Effector CD4-positive, alpha-beta T cell (primary cell): ENCODE measurements at places on chromosomes 16 and 17.

DNA sequence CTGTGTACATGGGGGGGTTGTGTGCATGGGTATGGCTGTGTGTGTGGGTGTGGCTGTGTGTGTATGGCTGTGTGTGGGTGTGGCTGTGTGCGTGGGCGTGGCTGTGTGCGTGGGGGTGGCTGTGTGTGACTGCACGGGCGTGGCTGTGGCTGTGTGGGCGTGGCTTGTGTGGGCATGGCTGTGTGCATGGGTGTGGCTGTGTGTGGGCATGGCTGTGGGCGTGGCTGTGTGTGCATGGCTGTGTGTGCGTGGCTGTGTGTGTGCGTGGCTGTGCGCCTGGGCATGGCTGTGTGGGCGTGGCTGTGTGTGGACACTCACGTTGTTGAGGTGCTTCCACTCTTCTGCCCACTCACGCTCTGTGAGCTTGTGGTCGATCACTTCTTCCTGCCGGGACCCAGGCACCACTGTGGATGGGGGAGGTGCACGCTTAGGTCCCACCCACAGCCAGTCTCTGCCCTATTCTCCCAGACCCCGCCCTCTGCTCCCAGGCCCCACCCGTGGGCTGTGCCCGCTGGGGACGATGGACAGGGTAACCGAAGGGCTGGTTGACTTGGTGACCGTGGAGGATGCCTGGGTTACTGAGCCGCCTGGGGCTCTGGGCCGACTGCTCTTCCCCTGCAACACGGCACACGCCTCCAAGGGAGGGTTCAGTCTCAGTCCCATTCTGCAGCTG lies 16.0 kb upstream of the PABPN1L start:
- no peak for DNase-seq

- no peak for DNase-seq
Measured at GRCh38 chr16:75326333-75326732, 74.9 kb upstream of the BCAR1 start.

GRCh38 chr16:471353-472198 lies 46.1 kb downstream of the RAB11FIP3 start:
- DNase-seq, result no peak

- no peak for DNase-seq
Measured at GRCh38 chr17:7222972-7223292, 3.2 kb downstream of the ACADVL start.

GRCh38 chr17:61459939-61460718 lies 7.9 kb downstream of the TBX4 start:
- DNase-seq, result no peak

DNA sequence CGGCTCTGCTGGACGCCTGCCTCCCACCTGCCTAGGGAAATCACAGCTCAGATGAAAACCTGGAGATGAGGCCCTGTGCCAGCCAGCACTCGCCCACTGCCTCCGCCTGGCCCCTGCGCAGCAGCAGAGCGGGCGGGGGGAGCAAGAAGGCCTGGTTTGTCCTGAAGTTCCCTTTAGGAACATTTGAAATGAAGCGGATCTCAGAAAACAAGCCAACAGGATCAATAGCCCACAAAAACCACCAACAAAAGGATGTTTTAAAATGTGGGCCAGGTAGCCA lies 48.0 kb downstream of the RBFOX3 start:
- DNase-seq, result no peak

DNA sequence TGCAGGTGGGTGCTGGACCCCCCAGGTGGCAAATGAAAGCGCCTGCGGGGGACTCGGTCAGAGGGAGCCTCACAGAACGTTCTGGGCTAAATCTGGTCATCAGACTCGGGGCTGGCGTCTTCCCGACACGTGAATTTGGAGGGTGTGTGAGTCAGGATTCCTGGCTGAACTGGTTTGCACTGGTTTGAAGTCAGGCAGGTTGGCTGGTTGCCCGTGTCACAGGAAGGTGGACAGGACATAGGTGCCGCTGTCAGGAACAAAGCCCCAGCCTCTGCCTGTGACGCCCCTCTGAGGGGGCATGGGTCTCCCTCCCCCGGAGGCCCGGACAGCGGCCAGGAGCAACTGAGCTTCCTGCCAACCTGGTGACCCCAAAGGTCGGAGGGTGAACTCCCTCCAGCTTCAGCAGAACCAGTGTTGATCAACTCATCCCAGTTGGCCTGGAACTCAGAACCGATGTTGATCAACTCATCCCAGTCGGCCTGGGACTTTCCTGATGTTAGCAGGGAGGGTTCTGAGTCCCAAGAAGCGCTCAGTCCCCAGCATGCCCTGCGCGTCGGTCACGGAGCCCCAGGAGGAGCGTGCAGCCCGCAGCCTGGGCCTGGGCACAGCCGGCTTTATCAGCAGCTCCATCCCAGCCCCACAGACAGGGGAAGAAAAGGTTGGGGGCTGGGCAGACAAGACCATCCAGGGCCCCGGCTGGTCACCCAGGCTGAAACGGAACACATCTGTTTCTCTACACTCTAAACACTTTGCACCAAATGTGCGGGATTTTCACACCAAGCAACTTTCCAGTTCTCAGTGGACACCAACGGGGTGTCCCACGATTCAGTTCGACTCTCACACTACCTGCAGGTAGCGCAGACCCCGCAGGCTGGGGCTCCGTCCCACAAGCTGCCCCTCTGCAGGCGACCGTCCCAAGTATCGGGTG lies 14.4 kb upstream of the METRNL start:
- DNase-seq, result no peak
